Activated CD4-positive, alpha-beta T cell treated with anti-CD3 and anti-CD28 coated beads for 24 hours (primary cell): ENCODE measurements at places on chromosomes 11 and 22.

DNA sequence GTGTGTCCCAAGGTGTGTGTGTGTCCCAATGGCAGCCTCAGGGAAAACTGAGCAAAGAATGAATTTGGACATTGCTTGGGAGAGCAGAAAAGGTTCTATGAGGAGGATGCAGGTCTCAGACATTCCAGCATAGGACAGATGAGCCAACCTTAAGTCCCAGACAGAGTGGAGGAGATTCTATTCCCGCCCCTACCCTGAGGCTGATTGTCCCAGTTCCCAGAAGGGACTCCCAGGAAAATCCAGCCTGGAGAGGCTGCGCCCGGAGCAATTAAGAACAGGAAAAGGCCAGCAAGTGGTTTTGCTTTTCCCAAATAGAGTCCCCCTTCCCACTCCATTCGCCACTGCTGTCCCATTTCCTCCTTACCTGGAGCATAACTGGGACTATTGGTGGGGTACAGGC is 54.1 kb downstream of the RELT start:
- no peak for DNase-seq

DNA sequence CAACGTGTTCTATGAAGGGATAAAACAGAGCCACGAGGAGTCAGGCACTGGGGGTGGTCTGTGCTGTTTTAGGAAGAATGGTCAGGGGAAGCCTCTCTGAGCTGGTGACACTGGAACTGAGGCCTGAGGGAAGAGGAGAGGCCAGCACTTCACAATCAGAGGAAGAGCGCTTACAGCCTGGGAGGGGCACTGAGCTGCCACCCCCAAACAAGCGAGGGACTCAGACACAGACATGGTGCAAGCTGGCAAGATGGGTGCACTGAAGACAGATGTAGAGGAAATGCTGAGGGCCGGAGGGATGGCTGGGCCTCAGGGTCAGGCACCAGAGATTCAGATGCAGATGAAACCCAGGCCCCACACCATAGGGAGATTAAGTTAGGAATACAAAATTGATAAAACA is 40.0 kb upstream of the TP53I11 start:
- DNase-seq = no peak

DNA sequence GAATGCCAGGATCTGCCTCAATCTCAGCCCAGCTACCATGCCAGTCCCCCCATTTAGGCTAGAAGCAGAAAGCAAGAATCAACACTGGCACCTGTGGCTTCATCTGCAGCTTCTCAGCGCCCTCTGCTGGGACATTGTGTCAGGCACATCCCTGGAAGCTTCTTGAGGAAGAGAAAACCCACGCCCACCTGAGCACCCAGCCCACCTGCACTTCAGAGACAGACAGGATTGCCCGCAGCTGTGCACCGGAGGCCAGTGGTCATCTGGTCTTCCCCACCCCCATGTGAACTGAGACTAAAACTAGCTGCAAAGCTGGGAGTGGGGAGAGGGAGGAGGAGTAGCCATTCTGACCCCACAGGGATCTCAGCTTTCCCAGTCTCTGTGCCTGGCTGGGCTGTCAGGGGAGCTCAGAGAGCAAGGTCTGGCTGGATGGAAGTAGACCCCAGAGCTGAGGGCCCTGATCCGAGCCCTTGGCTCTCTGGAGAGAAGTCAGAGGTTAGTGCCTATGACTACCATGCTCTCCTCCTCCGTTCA is 66.8 kb downstream of the FEZ1 start:
- peak; percentile 20 for DNase-seq

DNA sequence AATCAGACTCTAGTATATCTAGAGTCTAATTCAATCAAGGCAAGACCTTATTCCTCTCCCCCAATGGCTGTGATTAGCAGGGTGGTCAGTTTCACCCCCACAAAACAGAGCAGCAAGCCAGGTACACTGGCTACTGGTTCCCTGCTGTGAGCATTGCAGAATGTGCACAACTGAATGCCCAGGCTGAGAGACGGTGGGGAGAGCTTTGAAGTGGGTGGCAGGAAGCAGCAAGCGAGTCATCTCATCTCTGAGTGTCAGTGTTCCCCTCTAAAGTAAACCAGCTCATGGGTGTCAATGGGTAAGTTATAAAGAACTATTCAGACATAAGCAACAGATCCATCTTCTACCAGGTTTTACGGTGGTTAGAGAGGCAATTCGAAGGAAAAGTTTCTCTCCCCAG is 37.6 kb downstream of the GAB4 start:
- no peak for DNase-seq

- no peak for DNase-seq
Measured at GRCh38 chr22:34886391-34886790, 179.6 kb upstream of the ISX start.

- no peak for DNase-seq
Measured at GRCh38 chr22:48666620-48667019, 1161.1 kb downstream of the BRD1 start.

DNA sequence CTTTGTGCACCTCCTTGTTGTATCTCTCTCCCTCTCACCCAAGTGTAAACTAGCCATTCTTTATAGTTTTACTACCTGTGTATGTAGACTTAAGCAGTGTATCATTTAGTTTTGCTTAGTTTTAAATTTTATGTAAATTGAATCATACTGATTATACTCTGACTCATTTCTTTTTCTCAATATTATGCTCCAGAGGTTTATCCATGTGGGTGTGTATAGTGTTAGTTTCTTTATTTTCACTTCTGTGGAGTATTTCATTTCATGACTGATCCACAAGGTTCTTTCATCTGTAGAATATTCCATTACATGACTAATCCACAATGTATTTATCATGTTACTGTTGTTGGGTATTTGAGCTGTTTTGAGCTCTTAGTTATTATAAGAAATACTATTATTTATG is 62.0 kb downstream of the CCDC34 start:
- no peak for DNase-seq

DNA sequence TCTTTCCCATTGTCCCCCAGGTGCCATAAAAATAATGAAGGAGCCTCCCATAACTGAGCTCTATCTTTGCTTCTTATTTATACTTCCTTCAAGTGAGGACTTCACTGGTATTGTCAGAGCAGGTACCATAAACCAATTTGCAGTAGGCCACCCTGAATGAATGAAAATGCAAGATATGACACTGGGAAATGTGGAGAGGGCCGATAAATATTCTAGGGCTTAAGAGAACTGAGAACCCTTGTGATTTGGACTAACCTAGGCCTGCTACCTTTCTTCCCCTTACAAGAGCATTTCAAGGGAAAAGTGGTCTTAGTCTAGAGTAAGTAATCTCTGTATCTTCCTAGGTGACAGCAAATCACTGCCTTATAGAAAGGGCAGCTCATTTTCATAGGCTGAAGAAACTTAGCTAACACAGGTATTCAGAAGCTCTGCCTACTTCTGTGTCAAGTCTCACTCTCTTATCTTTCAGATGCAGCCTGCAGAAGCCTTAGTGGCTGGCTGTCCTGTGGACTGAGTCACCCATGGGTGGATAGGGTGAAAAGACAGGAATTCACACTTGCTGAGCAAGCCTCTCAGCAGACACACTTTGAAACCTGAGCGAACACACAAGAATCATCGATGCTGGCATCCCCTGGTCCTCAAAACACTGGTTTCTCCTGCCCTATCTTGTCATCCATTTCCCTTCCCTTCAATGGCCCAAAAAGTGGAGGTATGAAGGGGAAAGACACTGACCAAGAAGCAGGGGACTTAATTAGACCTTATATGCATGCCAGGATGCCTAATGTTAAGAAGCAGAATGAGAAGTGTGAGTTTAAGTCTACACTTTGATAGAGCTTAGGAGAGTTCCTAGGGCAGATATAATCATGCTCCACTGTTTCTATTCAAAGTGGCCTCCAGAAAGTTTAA is 15.2 kb downstream of the NRIP3 start:
- no peak for DNase-seq

GRCh38 chr11:119172513-119172912 is 4.0 kb downstream of the NLRX1 start:
- DNase-seq = no peak

- no peak for DNase-seq
Measured at GRCh38 chr11:128845334-128845780, 21.7 kb downstream of the KCNJ1 start.

DNA sequence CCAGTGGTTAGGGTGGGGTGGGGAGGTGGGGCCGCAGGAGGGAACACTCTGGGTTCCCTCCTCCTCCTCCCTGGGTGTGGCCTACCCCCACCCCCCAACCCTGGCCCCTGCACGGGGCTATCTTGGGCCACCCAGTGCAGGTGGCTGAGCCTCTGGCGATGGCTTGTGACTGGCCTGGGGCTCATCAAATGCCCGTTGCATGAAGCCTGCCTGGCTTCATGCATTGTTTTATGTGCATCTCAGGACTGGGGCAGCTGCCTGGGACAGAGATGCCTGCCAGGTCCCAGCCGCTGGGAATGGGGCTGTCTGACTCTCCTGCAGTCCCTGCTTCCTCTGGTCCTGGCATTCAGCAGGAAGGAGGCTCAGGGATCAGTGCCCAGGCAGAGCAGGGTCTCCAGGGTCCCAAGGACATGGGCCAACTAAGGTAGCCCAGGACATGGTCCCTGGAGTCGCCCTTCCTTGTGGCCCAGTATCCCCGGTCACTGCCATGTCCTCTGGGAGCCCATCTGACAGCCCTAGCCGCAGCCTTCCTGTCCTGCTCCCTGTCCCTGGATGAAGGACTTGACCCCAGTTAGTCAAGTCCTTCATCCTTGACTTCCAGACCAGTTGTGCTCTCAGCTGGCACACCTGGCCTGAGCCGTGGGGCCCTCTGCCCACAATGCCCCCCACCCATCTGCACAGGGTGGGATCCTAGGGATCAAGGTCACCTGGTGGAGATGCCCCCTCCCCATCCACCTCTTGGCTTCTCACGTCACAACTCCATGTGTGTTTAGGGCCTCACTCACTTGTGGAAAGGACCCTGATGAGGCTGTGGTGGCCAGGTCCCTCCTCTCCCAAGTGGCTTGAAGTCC is 112.1 kb upstream of the FGF3 start:
- no peak for DNase-seq

- DNase-seq = no peak
Measured at GRCh38 chr11:117697319-117697718, 99.7 kb downstream of the DSCAML1 start.

- DNase-seq = peak; percentile 30
Measured at GRCh38 chr11:86041975-86042378, 26.9 kb downstream of the PICALM start.

- no peak for DNase-seq
Measured at GRCh38 chr22:44597616-44598015, 99.6 kb upstream of the RTL6 start.

DNA sequence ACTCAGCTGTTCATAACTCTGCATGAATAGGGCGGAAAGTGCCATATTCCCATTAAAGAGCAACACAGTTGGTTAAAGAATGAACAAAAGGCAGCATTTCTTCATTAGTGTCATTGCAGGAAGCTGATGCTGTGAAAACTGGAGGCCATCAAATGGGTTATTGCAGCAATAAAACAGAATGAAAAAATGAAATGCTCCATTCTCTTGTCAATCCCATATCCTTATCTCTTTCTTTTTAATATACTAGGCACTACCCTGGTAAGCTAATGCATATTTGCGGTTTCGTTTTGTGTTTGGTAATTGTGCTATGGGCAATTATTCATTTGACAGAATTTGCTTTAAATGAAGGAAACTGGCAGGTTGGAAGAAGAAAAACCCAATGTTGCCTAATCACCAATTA is 25.3 kb downstream of the C11orf71 start:
- DNase-seq = no peak

GRCh38 chr22:39543095-39543494 is 10.5 kb upstream of the RPS19BP1 start:
- DNase-seq = no peak

DNA sequence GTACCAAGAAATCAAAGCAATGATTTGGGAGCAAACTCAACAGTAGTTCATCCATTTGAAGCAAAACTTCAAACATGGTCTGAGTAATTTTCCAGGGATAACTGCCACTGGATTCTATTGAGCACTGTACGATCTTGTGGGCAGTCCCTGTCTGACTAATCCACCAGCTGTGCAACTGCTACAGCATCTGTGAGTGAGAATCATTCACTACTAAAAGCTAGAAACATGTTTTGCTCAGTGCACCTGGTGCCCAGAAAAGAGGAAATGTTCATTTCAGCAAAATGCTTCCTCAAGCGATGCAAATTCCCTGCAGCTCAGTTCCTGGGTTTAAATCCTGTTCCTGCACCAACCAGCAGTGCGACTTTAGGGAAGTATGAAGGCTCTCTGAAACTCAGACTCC is 1077.9 kb downstream of the DLG2 start:
- DNase-seq = no peak

DNA sequence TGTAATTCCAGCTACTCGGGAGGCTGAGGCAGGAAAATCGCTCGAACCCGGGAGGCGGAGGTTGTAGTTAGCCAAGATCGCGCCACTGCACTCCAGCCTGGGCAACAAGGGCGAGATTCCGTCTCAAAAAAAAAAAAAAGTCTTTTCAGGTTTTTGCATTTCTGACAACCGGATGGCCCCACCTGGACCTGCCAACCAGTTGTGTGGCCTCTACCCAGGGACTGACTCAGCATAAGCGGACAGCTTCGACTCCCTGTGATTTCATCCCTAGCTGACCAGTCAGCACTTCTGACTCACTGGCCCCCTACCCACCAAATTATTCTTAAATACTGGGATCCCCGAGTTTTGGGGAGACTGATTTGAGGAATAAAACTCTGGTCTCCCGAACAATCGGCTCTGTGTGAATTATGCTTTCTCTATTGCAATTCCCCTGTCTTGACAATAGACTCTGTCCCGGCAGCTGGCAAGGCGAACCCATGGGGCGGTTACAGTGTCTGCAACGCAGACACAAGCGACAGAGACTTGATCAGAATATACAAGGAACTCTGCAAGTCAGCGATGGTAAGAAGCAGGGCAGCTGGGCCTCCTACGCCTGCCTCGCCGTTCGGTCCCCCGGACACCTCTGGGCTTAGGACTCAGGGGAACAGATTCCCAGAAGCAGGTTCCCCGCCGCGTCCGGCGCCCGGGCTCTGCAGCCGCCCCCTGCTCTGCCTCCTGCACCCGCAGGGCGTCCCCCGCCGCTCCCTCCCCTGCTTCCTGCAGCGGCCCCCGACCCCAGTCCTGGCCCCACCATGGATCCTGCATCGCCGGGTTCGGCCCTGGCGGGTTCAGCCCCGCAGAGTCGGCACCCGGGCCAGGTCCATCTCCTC is 741 bp upstream of the TALDO1 start:
- no peak for DNase-seq

- DNase-seq = no peak
Measured at GRCh38 chr22:20021196-20022181, 579 bp downstream of the TANGO2 start.

DNA sequence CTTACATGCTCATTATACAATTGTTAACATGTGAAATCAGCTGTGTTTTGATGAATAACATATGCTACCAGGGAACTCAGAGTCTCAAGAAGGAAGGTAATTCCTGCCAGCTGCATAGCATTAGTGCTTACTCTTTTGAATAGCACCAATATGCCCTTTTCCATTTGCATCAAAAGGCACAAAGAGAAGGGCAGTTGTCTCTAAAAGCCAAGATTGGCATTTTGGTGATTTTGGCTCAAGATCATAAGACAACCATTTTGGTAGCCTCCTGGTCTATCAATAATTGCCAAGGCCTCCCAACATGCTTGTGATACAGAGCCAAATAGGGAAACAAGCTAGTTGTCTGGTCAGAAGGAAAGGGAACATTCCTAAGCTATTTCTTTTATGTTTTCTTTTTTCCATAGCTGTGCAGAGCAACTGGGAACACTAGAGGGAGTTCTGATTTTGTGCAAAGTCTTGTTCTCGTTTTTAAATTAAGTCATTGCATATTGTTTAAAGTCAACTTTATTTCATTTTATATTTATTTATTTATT is 416.7 kb upstream of the CHORDC1 start:
- DNase-seq = no peak
